ENCODE measurements at places on chromosomes 7 and 10.

DNA sequence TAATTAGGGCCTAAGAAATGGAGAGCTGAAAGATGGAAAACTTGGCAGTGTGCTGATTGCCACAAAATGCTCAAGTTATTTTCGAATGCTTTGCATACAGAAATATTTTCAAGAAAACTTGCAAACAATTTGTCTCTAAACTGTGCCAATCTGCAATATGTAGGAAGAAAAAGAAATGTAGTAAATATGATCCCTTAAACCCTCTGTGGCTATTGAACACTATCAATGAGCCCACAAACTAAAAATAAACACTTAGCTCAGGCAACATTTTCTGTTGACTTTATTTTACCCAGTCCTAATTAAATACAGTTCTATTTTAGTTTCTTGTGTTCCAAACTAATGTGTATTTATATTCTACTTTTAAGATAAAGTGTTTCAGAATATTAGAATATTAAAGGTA lies 342.1 kb downstream of the SEMA3D start:
- no peak for DNase-seq

- DNase-seq, result no peak
Observed at GRCh38 chr10:112832361-112832878, 117.6 kb upstream of the TCF7L2 start.

- no peak for DNase-seq
Observed at GRCh38 chr10:30573721-30574431, 55.7 kb downstream of the LYZL2 start.

- peak; percentile 76 for DNase-seq
Observed at GRCh38 chr7:128904381-128905197, 5.9 kb downstream of the KCP start.

GRCh38 chr10:18087355-18087754 lies 52.9 kb upstream of the CACNB2 start:
- DNase-seq, result no peak

DNA sequence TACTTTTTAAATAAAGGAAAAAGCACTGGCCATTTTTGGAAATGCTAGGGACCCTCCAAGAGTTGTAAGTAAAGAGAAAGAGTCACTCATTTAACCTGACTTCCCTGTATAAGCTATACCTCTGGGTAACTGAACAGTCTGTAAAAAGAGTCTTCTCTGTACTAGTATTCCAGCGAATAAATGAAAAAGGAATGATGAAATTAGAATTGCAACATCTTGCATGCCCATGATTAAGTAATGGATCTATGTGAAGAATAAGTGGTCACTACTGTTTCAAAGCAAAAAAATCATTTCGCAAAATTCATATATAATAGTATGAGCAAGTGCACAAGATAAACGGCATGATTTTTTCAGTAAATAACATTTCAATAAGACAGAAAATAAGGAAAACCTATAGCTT lies 116.8 kb downstream of the ZFAND4 start:
- DNase-seq, result no peak

DNA sequence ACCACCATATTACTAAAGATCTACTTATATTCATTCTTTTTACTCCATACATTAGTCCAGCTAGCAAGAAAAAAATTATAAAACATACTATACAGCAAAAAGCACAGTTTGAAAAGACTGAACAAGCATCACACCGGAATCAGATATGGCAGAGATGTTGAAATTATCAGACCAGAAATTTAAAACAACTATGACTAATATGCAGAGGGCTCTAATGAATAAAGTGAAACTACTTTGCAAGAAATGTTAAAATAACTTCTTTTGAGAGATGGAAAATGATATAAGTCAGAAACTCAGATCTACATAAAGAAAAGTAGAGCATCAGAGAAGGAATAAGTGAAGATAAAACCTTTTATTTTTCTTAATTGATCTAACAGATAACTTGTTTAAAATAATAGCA lies 50.9 kb downstream of the SGCE start:
- DNase-seq, result no peak

DNA sequence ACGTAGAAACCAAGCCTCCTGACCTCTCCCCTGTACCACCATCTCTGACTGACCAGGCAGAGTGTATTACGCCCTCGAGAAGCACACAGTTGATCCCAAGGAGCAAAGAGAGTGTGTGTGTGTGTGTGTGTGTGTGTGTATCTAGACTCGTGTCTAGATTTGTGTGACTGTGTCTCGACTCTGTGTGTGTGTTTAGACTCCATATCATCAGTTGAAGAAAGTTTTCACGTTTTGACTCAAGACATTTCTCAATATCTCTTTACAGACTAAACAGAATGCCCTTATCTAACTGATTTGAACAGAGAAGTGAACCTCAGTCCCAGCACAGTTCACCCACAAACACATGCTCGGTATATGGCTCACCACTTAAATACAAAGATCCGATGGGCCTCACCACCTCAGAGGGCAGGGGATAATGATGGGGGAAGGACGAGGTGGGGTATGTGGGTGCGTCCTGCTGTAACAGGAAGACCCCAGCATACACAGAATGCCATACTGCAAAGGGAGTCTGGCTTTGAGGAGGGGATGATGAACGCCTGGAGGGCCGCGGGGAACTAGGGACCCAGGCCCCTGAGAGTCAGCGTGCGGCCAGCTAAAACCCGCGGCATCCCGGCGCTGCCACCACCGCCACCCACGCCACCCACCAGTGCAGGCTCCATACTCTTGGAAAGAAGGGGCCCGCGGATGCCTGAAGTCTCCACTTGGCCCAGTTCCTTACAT lies 780 bp downstream of the ALDH18A1 start:
- DNase-seq, result peak; percentile 67

DNA sequence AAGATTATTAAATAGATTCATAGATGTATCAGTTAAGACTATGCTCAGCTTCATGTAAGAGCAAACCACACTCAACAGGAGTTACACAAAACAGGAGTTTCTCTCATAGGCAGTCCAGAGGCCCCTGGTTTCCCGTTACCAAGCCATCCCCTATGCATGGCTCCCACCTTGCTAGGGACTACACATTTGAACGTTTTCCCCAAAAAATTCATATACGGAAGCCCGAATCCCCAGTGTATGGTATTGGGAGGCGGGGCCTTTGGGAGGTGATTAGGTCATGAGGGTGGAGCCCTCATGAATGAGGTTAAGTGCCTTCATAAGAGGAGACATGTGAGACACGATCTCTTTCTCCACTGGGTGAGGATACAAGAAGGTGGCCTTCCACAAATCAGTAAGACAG lies 29.1 kb downstream of the RSU1 start:
- no peak for DNase-seq

Data from RKO (cell line).